Urothelium cell line (cell line): ENCODE measurements at places on chromosomes 13 and 19.

- DNase-seq: no peak
These were observed 301.2 kb downstream of the ZNF536 start for GRCh38 chr19:30673336-30673735.

GRCh38 chr19:9818175-9818733 lies 625 bp downstream of the FBXL12 start:
- no peak for DNase-seq

DNA sequence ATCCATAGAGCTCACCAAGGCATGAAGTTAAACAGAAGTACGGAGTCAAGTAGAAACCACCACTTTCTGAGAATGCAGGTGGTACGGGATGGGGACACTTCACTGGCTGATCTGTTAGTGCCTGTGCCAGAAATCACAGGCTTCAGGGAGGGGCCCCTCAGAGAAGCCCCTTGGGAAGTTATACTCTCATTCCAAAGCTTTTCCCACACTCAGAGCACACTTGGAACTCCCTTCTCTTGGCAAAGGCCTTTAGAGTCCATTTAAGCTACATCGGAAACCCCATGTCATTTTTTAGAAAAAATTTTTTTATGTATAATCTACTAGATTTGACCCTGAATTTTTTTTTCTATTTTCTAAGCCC lies 80.7 kb upstream of the WASF3 start:
- no peak for DNase-seq

GRCh38 chr19:3698974-3699740 lies 1.1 kb downstream of the PIP5K1C start:
- DNase-seq: no peak

DNA sequence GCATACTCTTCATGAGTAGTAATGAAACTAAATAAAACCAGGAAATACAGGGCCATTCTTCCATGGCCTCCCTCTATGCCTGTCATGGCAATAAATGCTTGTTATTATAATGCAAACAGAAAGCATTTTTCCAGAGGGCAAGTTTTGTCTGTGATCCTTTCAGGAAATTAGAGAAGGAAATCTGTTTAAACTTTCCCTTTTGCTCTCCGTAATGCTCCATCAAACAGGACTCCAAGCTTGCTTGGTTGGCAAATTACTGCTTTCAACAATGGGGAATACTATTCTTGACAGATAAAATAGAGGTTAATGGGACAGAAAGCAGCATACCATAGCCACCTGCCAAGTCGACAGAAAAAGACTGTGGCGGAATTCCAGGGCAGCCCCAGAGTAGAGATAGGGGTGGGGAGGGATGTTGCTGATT lies 252.5 kb downstream of the LHFPL6 start:
- no peak for DNase-seq

GRCh38 chr19:38375098-38375493 lies 725 bp downstream of the PSMD8 start:
- no peak for DNase-seq

GRCh38 chr13:34413538-34414210 lies 528.4 kb upstream of the NBEA start:
- DNase-seq: no peak

DNA sequence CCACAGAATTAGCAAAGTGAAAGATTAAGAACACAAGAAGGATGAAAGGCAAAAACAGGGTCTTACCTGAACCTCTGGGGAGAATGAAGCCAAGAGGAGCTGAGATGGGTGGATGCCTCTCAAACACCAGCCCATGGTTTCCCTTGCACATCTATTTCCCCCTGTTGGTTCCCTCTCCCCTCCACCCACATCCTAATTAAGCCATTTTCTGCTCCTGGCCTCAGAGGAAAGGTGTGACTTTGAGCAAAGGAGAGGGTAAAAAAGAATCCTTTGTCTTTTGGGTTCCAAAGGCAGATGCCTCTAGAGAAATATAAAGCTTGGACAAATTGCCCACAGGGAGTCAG lies 214.9 kb downstream of the RAP2A start:
- DNase-seq: no peak

GRCh38 chr13:101556676-101557123 lies 104.2 kb downstream of the ITGBL1 start:
- no peak for DNase-seq

DNA sequence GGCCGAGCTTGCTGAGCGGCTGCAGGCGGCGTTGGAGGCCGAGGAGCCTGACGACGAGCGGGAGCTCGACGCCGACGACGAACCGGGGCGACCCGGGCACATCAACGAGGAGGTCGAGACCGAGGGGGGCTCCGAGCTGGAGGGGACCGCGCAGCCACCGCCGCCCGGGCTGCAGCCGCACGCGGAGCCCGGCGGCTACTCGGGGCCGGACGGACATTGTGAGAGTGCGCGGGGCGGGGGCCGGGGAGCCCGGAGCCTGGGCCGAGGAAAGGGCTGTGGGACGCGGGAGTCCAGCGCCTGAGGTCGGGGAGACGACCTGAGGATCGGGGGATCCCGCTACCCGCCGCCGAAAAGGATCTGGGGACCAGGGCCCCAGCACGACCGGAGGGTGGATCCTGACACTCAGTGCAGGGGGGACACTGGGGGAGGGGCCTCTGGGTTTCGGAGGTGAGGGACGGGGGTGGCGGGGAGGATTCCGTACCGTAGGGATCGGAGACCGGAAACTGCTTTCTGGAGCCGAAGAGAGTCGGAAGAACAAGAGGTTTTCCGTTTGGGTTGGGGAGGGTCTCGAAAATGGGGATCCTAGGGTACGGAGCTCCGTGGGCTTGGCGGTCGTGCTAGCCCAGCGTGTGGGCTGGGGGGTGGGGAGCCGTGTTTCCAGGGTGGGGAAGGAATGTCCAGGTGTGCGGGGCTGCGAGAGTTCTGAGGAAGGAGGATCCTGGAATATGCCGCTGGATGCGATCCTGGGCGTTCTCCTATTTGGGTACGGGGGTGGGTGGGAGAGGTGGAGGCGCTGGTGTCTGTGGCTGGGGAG lies 616 bp downstream of the HNRNPUL1 start:
- DNase-seq: peak; percentile 41

DNA sequence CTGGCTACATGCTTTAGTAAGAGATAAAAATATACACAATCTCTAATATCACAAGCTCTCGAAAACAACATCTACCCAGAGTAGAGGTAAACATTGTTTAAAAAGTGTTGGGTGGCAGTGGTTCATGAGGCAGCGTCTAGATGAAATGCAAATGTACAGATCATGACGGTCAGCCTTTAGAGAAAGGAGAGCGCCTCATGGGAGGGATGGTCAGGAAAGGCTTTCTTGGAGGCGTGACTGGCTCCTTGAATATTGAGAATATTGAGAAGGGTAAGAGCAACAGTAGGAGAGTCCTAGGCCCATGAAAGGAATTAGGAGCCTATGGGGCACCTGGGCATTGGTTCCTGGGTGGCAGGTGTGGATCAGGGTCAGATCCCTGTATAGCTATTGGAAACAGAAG lies 10.6 kb downstream of the HNRNPUL1 start:
- no peak for DNase-seq

DNA sequence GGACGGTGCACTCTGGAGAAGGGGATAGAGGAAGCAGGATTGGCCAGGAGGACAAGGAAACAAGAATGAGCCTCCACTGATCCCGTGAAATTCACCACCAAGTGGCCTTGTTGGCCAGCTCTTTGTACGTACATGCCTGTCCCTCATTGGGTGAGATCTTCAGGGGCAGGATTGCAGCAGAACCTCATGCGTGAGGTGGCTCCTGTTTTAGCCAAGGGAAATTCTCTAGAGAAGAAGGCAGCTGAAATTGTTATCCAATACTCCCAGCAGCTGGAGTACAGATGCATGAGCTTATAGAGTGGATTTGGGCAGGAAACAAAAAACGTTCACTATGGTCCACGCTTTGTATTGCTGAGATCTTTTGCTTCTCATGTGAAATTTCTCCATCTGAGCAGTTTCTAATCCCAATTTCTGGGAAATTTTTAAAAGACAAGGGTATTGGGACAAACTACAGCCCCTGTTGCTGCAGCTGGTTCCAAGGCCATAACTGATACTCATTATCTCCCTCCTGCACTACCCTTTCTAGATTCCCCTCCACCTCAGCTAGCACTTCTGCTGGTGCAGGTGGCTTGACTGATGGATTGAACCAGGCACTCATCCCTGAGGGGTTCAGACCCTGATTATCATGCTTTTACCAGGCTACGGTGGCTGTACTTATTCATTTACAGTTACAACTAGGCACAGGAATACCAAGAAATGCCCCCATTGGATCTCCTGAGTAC lies 3.9 kb upstream of the RNF6 start:
- no peak for DNase-seq

GRCh38 chr13:73449252-73449651 lies 390.4 kb downstream of the KLF5 start:
- DNase-seq: no peak

- no peak for DNase-seq
These were observed 180.9 kb upstream of the ZNF507 start for GRCh38 chr19:32164384-32164992.

GRCh38 chr13:105474983-105475610 lies 1060.4 kb downstream of the EFNB2 start:
- DNase-seq: no peak

DNA sequence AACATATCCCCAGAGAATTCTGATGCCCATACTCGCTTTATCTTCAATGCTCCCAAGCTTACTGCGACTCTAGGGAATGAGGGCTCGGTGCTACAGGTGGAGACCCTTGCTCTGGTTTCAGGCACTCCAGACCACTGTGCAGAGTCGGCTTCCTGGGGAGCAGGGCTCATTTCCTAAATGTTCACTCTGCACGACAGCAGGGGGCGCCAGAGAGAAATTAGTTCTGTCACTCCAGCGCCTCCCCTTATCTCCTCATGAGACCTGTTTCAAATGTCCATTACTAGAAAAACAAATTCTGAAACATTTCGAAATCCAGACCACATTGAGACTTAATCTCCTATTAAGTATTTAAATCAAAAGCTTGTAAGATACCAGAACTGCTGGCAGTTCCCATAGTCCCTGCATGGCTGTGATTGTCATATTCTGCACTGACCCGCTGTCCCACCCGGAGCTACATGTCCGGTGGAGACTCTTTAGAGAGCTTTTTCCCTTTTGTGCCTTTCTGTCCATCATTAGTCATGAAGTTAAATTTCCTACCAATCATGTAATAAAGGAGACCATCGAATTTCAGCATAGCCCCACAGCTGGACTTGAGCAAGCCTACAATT lies 22.4 kb downstream of the EPSTI1 start:
- peak; percentile 65 for DNase-seq

DNA sequence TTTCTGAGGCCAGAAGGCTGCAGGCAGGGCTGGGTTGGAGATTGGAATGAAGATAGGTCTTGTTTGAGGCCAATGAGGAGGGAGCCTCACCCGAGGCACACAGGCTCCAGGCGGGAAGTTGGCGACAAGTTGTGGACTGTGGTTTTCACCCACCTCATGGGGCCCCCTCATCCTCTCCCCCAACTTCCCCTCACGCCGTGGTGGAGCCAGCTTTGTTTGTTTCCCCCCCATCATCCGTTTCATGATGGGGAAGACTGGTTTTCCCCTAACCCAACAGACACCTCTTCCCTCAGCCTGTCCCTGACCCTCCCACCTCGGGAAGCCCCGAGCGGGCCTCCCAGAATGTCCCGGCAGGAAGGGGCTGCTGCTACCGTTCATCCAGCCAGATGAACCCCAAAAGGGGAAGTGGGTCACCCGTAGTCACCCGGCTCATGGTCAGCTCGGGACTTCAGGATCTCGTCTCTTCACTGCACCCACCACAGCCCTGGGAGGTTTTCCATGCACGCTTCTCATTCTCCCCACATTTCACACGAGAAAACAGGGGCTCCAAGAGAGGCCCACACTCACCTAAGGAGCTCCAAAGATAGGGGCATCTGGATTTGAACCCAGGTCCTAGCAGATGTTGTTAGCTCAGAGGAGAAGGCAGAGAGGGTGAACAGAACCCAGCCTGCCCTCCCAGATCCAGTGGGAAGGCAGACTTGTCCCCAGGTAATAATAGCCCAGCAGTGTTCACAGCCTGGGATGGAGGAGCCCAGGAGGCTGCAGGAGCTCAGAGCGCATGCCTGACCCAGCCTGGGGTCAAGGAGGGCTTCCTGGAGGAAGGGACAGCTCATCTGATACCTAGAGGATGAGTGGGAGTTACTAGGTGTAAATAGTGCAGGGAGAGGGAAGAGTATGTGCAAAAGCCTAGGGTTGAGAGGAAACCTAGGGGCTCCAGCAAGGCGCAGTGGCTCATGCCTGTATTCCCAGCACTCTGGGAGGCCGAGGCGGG lies 23.5 kb downstream of the CEACAM16 start:
- no peak for DNase-seq

DNA sequence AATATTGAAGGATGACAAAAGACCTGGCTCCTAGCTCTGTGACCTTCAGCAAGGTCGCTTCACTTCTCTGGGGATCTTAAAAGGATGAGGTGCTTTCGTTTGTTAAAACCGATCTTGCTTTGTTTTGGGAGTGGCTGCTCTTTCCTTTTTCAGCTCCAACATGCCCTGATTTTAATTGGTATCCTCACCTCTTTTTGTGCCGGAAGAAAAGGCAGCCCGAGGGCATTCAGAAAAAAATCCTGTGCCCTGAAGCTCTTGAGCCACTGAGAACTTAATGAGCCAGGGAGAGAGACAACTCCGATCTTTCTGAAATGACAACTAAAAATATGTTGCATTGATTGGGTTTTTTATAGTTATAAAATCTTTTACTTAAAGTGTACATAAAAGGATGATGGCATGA lies 19.4 kb downstream of the CLDN10 start:
- no peak for DNase-seq

- peak; percentile 28 for DNase-seq
These were observed 45.9 kb downstream of the MBD3L1 start for GRCh38 chr19:8877854-8878705.

GRCh38 chr13:91078093-91078679 lies 269.3 kb upstream of the MIR17HG start:
- peak; percentile 2 for DNase-seq

DNA sequence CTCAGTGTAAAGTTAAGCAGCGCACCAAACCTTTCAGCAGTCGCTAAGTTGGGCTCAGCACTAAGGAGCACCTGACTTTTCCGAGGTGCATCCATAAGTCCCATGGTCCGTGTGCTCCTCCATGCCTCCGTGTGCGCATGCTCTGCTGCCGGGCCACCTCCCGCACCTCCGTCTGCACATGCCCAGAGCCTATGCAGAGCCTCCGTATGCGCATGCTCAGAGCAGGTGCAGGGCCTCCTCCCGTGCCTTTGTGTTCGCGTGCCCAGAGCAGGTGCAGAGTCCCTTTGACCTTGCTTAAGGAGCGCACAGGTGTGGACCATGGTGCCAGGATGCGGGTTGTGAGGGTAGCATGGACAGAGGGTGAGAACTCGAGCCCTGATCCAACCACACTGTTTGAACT lies 46.0 kb downstream of the ATP11A start:
- no peak for DNase-seq
